KBM-7 (cell line): ENCODE measurements at places on chromosomes 1 and 21.
A peak's percentile ranks its signal among the peaks of the same experiment; 100 is the strongest.

DNA sequence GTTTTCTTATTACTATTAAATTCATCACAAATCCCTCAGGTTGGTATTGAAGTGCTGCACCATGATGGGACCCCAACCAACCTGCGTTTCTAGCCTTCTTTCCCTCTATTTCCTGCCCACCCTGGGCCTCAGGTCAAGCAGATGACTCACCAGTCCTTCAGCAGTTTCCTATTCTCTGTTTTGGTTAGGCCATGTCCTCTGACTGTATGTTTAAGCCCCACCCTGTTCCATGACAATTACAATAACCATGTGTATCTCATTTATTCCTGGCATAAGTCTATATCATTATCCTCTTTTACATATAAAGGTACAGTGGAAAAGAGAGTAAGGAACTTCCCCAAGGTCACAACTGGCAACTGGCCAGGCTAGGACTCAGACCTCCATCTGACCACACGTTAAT, 5.3 kb upstream of the FAM78B start:
- no peak for DNase-seq

GRCh38 chr1:40030528-40031135, 9.9 kb upstream of the CAP1 start:
- no peak for DNase-seq

GRCh38 chr21:42722808-42723473, 69.5 kb downstream of the PDE9A start:
- no peak for DNase-seq

DNA sequence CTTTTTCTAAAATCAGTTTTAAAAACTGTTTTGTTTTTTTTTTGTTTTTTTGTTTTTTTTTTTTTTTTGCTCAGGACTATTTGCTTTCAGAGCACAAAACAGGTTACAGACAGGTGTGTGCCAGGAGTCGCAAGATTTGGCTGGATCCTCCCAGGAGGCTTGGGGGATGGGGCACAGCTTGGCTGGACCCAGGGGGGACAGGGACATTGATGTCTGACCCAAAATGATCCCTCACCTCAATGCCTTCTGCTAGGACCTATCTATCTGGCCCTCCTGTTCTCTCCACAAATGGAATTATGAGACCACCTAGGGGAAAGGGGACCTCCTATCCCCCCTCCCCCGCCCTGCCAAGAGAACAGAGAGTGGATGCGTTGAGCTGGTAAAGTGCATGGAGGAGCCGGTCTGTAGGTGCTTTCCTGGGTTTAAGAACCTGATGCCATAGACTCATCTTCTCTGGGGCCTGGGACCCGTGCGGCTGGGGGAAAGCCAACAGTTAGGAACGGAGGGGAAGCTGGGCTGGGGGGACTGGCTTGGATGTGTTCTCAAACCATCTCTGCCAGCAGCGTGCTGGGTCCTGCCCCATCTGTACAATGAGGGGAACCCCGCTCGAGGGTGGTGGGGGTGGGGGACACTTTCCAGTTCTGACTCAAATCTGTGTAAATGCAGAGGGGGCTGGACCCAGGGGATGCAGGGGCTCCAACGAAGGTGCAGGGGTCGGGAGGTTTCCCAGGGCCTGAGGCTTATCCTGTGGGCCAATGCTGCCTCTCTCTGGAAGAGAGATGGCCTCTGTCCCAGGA, 28.9 kb downstream of the RUNX3 start:
- DNase-seq, result no peak

- no peak for DNase-seq
These were observed 5.5 kb upstream of the ZBED6 start for GRCh38 chr1:203789966-203790365.

GRCh38 chr1:51924455-51924854, 45.9 kb upstream of the NRDC start:
- no peak for DNase-seq

- no peak for DNase-seq
These were observed 69.7 kb downstream of the TRIM33 start for GRCh38 chr1:114441332-114441731.

GRCh38 chr1:218171302-218171893, 113.7 kb upstream of the RRP15 start:
- peak; percentile 35 for DNase-seq

DNA sequence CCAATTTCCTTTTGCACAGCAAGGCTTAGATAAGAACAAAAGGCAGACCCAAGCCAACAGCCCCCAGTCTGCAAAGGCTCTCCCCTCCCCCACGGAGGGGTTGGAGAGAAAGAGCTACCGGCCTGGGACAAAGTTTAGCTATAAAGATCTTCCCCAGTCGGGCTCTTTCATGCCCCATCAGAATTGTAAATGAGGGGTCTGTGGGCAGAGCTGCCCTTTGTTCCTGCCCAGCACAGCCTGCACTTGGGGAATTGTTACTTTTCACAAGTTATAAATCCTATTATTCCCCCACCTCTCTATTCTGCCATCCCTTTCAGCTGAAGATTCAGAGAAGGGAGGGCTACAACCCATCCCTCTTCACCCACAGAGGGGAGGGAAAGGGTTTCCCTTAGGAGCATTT, 3.5 kb downstream of the MYCL start:
- DNase-seq, result no peak

- peak; percentile 3 for DNase-seq
These were observed 52.1 kb downstream of the ZSCAN20 start for GRCh38 chr1:33524586-33524985.

- DNase-seq, result no peak
These were observed 135.9 kb downstream of the NPHP4 start for GRCh38 chr1:5856246-5856815.

GRCh38 chr21:41764558-41765419, 2.1 kb downstream of the RIPK4 start:
- no peak for DNase-seq

- no peak for DNase-seq
These were observed 402 bp downstream of the C21orf58 start for GRCh38 chr21:46323227-46323709.

DNA sequence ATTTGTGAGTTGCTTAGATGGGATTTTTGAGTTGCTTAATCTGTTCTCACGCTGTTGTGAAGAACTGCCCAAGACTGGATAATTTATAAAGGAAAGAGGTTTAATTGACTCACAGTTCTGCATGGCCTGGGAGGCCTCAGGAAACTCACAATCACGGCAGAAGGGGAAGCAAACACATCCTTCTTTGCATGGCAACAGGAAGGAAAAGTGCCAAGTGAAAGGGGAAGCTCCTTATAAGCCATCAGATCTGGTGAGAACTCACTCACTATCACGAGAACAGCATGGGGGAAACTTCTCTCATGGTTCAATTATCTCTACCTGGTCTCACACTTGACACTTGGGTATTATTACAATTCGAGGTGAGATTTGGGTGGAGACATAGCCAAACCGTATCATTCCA, 10.3 kb downstream of the CLIC6 start:
- DNase-seq, result peak; percentile 37

DNA sequence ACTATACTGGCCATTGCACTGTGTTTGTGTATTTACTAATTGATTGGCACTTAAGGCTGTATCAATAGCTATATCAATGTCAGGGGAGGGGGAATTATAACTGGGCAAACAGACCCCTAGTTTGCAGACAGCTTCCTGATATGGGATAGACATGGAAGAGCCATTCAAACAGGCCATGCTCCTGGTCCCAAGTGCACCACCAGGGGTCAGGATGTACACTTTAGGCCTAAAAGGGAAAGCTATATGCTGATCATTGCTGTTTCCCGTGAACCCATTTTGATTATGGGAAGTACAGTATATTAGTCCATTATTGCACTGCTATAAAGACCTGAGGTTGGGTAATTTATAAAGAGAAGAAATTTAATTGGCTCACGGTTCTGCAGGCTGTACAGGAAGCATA, 124.9 kb upstream of the BACE2 start:
- no peak for DNase-seq

- peak; percentile 84 for DNase-seq
These were observed 4.5 kb downstream of the PARP1 start for GRCh38 chr1:226403201-226404034.

DNA sequence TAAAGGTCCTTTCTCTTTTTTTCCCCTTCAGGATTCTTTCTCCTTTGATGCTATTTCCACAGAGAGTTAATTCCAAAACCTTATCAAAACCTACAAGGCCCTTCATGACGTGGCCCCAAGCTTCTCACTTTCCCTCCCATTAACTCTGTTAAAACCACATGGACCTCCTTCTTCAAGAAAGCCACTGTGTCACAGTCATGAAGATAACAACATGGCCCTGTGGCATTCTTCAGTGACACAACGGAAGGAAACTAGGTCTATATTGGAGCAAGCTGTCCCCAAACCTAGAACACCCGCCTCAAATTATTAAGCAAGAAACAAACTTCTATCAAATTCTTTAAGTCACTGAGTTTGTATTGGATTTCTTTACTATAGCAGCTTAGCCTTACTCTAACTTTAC, 611.1 kb downstream of the NUF2 start:
- DNase-seq, result no peak

GRCh38 chr1:204478172-204478899, 16.3 kb downstream of the PIK3C2B start:
- DNase-seq, result no peak

DNA sequence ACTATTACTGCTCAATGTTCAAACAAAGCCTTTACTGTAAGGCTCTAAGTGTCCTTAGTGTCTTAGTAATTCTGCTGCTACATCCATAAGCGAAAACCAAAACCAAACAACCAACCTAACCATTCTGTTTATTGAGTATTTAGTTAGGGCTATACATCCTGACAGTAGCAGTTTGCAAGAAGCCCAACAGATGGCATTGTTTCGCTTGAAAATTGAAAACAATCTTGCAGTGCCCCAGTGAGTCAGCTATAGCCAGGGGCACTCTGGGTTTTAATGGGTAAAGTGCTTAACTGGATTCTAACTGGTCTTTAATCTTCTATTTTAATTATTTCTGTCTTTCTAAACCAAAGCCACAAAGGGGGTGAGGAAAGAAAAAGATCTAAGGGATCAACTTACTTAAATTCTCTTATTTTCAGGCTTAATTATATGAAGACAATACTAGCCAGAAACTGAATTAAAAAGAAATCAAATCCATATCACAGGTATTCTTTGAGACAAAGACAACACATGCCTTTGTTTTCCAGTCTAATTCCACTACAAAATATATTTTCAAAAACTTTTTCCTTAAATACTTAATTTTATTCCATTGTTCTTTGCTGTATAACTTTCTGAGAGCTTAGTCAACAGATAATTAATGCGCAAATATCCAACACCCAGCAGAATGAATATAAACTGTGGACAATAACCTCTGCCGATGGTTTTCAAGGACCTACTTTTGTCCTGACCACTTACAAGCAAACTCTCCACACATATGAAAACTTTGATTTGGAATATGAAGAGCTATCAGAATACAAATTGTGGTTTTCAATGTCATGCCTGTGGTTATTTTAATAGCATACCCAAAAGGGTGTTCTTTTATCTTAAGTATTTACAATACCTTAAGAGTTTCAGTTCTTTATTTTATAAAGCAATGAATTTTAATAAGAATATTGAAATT, 15.2 kb downstream of the POGZ start:
- peak; percentile 80 for DNase-seq

- no peak for DNase-seq
These were observed 492.6 kb downstream of the KCNT2 start for GRCh38 chr1:196115646-196116045.

GRCh38 chr1:152457071-152457470, 43.0 kb upstream of the CRNN start:
- DNase-seq, result no peak

DNA sequence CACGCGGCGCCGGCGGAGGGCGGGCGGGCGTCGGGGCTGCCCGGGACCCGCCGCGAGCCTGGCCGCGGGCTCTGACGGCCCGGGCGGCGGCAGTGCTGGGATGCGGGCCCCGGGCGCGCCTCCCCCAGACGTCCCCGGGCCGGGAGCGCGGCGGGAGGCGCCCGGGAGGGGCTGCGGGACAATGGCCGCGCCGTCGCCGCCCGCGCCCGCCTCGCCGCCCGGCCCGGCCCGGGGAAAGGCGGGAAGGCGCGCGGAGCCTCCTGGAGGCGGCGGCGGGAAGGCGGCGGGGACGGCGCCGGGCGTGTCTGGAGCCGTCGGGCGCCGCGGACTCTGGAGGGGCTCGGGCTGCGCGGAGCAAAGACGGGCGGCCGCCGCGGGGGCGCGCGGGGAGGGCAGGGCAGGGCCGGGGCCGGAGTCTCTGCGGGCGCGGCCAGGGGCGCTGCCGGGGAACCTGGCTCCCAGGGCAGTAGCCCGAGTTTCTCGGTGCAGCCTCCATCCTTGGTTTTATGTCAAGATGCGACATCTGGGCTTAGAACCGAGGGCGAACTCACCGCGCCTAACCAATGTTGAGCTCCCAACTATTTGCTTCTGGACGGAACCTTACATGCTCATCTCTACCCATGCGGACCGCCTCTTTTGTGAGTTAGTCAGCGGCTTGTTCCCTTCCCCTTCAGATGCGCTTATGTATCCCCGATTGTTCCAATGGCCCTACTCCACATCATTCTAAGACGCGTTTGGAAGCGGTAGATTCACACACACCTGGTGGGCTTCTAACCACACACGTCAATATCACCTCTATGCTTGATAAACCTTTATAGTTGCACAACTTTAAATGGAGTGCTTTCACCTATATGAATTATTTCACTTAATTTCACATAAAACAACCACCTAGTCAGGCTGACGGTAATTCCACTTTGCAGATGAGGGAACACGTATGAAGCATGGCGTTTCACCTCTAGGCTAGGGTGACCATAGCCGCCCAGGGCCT, 651 bp downstream of the ZBTB8A start:
- DNase-seq, result peak; percentile 54

GRCh38 chr1:93253516-93253915, 73.0 kb downstream of the CCDC18 start:
- no peak for DNase-seq

GRCh38 chr1:185087746-185088145, 42.4 kb downstream of the RNF2 start:
- DNase-seq, result no peak

DNA sequence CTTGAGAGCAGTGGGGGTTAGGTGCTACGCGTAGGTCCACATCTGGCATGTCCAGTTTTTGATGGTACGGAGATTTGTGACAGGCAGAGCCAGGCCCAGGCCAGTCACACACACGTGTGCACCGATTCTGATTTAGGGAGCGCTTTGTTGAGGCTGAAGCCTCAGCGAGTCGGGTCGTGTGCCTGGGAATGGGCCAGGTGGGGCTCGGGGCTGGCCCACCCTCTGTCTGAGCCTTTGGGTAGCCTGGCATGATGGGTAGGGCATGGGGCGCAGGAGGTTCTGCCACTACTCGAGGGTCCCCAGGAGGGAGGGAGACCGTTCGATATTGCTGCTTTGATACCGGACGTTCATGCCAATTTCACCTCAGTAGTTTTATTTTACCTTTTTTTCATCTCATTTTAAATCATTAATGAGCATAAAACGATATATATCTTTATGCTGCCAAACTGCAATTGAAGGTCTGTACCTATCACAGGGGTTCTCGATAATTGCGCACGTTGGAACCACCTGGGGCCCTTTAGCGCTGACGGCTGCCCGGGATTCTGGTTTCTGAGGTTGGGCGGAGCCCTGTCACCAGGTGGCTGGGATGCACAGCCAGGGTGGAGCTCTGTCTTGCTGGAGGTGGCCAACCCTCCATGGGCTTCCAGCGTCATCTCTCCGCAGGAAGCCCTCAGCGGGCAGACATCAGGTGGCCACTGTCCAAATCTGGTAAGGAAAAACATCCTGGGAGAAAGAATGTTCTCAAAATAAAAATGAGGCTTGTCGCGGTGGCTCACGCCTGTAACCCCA, 71.9 kb downstream of the SCCPDH start:
- DNase-seq, result no peak

GRCh38 chr1:50847303-50847702, 112.8 kb downstream of the FAF1 start:
- no peak for DNase-seq
